H1 (cell line): ENCODE measurements at places on chromosomes 6 and 20. TPM values are rescaled to one million over a fixed set of nuclear protein-coding genes. Genes with fewer than 3 reads are reported as not detected.

RBBP8NL gene
- 0.43 and 0.59 TPM in 2 replicates for total RNA-seq

EBF4 gene
- 1.2 and 1.6 TPM in 2 replicates for total RNA-seq

SLC35B2 gene
- total RNA-seq, result 29.5 and 32.3 TPM in 2 replicates

DNA sequence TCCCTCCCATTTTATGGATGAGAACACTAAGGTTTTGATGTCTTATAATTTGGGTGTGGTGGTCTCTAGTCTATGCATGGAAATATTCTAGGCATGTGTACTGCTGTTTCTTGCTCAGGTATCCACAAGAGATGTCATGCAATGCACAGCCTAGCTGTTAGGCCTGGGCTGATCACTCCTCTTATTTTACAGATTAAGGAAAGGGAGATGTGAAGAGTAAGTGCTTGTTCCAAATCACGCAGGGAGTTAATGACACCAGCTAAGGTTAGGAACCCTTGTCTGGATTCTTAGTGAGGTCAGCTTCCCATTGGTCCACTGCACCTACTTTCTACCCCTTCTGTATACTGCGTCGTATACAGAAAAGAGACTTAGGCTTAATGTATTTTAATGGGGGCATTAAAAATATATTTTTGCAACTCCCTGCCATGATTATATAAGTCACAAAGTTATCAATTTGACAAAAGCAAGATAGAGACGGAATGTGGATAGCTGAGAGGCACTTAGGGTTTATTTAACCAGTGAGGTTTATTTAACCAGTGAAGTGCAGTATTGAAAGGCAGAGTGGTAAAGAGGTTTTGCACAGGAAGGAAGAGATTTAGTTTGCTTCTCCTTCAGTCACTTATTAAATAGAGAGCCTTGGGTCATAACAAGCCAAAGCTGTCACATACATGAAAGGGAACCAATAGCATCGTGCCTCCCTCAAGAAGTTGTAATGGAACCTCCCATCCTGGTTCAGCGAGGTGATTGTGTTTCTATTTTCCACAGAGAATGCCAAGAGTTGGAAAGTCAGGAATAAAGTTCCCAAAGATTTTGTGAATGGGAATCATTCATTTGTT lies 95.0 kb upstream of the FAM184A start:
- no peak overlapping the region for H3K4me3 ChIP-seq
- H3K27ac ChIP-seq, result no peak overlapping the region
- no peaks in the 10 kb centered on the region for H3K36me3 ChIP-seq
- H3K27me3 ChIP-seq, result no peaks in the 10 kb centered on the region
- no peaks in the 10 kb centered on the region for H3K4me1 ChIP-seq
- DNase-seq, result no peak

DNA sequence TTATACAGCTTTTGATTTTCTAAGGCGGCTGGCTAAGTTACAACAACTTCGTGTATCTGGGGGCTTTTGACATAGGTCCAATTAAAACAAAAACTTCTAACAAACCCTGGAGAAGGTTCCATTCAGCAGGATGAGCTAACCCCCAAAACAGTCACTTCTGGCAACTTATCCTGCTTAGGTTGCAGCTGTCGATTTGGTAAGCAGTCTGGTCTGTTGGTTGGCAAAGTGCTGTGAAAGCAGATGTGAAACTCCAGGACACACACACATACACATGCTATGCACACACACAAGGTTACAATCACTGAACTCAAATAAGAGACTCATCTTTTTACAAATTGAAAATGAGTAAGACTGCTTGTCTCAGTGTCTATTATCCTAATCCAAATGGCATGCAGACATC lies 119.0 kb upstream of the STMND1 start:
- no peaks in the 10 kb centered on the region for H3K4me1 ChIP-seq
- no peak overlapping the region for H3K4me3 ChIP-seq
- DNase-seq, result no peak
- H3K36me3 ChIP-seq, result no peaks in the 10 kb centered on the region

GRCh38 chr6:108630050-108630714 lies 69.5 kb downstream of the FOXO3 start:
- no peak for DNase-seq
- H3K27me3 ChIP-seq, result no peaks in the 10 kb centered on the region
- H3K4me1 ChIP-seq, result peaks cover 8% of the 10 kb centered on the region
- no peaks in the 10 kb centered on the region for H3K36me3 ChIP-seq
- H3K27ac ChIP-seq, result no peak overlapping the region

DNA sequence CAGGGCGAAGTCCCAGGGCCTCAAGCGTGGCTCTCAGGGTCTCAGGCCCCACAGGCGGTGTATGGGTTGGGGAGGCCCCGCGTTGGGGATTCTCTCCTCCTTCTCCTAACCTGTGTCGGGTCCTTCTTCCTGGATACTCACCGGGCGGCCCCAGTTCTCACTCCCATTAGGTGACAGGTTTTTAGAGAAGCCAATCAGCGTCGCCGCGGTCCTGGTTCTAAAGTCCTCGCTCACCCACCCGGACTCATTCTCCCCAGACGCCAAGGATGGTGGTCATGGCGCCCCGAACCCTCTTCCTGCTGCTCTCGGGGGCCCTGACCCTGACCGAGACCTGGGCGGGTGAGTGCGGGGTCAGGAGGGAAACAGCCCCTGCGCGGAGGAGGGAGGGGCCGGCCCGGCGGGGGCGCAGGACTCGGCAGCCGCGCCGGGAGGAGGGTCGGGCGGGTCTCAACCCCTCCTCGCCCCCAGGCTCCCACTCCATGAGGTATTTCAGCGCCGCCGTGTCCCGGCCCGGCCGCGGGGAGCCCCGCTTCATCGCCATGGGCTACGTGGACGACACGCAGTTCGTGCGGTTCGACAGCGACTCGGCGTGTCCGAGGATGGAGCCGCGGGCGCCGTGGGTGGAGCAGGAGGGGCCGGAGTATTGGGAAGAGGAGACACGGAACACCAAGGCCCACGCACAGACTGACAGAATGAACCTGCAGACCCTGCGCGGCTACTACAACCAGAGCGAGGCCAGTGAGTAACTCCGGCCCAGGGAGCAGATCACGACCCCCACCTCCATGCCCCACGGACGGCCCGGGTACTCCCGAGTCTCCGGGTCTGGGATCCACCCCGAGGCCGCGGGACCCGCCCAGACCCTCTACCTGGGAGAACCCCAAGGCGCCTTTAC lies at the start of gene HLA-G:
HLA-G (plus strand) TSS at position 247 of the 892 bp plus-strand sequence; CDS start at position 267, 20 bp downstream.
- H3K4me1 ChIP-seq, result no peaks in the 10 kb centered on the region
- H3K4me3 ChIP-seq, result peak within 1 kb of the TSS; percentile 48
- no peak within 1 kb of the TSS for H3K27ac ChIP-seq
- H3K27me3 ChIP-seq, result peaks cover 42% of the 10 kb centered on the region

DNA sequence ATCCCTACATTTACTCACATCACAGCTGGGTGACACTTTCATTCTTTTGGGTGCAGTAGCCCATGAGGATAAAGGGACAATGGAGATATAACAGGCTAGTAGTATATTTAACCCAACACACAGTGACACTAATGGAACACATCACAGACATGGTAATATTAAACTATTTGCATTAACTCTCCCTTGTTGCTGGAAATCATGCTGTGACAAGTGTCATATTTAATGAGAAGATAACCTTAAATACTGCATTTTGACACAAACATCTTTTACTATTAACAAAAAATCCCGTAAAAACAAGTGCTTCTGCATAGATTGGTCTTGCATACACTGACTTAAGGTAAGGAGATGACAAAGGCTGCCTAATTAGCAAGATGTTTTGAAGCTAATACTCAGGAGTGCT lies 45.5 kb downstream of the CNR1 start:
- DNase-seq, result no peak
- no peaks in the 10 kb centered on the region for H3K27me3 ChIP-seq
- no peak overlapping the region for H3K27ac ChIP-seq
- H3K36me3 ChIP-seq, result no peaks in the 10 kb centered on the region
- H3K4me1 ChIP-seq, result no peaks in the 10 kb centered on the region
